ENCODE measurements at places on chromosomes 11 and 22.

DNA sequence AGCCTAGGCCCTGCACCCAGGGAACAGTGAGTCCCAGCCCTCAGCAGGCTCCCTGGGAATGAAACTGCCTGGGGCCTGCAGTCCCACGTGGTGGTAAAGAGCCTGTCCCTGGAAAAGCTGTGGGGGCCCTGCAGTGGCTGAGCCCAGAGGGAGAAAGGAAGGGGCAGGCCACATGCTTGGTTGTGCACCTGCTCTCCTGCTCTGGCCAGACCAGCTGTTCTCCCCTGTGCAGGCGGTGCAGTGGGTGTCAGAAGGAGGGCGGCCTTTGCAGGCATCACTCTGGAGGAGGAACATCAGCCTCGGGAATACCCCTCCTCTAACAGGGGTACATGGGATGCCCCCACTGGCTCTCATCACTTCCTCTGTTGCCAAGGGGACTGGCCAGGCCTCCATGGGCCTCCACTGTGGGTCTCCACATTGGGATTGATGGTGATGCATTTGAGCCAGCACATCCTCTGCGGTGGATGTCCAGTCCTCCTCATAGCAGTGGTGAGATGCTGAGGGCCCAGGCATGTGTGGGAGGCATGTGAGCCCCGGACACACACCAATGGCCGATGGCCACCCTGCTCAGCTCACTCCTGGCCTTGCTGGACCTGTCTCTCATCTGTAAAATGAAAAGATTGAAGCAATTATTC lies 690.4 kb downstream of the BRD1 start:
- DNase-seq, result no peak

DNA sequence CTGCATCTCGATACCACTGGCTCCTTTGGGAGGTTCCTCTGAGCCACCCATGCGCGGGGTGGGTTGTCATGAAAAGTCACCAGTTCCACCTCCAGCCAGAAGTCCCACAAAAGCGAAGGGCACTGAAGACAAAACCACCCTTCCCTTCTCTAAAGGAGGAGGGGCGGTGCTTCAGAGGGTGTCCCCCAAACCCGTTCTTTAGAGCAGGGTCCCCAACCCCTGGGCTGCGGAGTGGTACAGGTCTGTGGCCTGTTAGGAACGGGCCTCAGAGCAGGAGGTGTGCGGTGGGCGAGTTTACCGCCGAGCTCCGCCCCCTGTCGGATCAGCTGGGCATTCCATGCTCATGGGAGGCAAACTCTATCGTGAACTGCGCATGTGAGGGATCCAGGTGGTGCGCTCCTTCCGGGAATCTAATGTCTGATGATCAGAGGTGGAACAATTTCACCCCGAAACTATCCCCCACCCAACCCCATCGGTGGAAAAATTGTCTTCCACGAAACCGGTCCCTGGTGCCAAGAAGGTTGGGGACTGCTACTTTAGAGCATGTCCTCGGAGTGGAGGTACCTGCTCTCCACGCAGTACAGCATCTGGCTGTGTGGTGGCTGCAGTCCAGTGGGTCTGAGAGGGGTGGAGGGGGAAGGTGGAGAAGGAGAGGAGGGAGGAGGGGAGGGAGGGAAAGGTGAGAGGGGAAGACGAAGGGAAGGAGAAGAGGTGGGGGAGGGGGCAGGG lies 72.9 kb upstream of the SEPTIN5 start:
- DNase-seq, result no peak

DNA sequence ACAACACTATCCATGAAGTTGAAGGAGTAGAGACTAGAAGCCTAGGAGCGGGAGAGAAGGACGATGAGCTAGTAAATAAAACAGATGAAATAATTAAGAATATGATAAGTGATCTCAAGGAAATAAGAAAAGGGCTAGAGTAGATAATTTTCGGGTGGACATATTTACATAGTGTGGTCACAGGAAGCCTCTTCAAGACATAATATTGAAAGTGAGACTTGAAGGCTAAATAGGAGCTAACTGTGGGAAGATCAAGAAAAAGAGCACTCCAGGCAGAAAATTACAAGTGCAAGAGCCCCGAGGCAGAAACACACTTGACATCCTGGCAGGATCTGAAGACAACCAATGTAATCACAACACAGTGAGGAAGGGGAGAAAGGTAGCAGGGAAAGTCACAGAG lies 11.9 kb upstream of the PPFIBP2 start:
- DNase-seq, result no peak

DNA sequence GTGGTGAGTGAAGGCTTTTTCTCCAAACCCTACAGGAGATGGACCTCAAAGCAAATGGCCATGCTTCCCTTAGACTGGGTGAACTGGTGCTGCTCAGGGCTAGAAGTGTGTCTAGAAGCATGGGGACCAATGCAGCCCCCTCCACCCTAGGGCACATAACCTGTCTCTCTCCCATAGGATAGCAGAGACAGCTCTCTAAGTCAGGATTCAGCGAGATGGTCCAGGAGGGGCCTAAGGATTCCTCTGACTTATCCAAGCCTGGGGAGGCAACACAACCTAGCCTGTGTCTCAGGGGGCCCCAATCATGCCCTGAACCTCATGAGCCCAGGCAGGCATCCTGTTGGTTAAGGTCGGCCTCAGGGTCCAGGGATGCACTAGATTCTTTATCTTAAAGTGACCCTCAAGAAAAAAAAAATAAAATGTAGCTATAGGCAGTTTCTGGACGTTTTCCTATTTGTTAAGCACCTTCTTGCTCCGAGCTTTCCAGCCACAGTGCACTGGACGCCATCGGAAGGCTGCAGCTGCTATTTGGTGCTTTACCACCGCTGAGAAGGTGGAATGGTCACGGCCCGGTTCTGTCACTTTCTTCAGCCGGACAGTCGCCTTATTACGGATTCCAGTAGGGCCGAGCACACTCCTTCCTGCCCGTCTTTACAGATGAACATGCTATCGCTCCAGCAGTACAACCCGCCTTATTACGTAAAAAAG lies 5.0 kb upstream of the CCND1 start:
- DNase-seq, result no peak

DNA sequence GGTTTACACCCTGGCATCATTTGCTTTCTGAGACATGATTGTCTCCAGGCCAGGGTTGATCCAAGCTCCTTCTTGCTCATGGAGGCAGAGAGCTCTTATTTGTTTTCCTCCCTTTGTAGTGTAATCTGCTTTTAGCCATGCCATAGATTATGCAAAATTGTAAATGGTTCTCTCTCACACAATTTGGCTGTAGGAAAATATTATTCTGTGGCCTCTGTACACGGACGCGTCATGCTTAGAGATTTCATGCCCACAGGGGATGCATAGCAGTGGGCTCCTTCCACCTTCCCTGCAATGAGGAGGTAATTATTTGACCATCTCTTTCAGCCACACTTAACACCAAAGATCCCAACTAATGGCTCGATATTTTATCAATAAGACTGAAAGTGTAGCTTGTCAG lies 37.7 kb upstream of the GNAZ start:
- no peak for DNase-seq

DNA sequence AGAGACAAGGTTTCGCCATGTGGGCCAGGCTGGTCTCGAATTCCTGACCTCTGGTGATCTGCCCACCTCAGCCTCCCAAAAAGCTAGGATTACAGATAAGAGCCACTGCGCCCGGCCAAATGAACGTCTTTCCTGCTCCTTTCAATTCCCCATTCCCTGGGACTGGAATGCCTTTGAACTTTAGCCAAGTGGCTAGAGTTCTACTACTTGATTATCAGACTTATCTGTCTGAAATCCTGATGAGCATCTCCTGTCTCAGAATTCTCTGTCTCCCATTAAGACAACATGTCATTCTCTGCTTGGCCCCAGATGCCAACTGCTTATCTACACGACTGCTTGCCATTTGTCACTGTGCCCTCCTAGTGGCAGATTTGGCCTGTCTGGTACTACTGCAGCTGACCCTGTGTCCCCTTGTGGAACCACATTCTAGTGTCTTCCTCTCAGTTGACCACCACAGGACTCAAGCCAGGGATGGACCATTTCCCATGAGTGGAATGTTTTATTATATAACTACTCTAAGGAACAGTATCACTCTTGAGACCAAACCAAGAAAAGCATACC lies 33.1 kb upstream of the IPO7 start:
- DNase-seq, result no peak

- peak; percentile 8 for DNase-seq
These were observed 52.2 kb downstream of the ANO5 start for GRCh38 chr11:22244986-22245592.

- no peak for DNase-seq
These were observed 42.7 kb upstream of the FAM181B start for GRCh38 chr11:82776377-82776776.

- no peak for DNase-seq
These were observed 1247.9 kb downstream of the JRKL start for GRCh38 chr11:97637701-97638100.

DNA sequence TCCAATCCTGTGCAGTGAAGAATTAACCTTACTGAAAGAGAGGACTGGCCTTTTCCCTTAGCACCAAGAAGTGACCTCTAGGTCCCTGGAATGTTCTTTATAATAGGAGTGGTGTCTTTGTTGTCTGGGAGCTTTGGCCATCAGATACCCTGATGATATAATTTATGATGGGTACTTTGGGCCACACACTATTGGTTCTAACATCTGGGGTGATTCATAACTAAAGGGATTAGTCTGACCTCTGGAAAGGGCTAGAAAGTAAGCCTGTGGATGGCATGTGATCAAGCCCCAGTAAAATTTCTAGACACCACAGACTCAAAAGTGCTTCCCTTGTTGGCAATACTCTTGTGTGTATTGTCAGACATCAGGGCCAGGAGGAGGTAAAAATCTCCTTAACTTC lies 891.2 kb downstream of the KCNA4 start:
- no peak for DNase-seq

DNA sequence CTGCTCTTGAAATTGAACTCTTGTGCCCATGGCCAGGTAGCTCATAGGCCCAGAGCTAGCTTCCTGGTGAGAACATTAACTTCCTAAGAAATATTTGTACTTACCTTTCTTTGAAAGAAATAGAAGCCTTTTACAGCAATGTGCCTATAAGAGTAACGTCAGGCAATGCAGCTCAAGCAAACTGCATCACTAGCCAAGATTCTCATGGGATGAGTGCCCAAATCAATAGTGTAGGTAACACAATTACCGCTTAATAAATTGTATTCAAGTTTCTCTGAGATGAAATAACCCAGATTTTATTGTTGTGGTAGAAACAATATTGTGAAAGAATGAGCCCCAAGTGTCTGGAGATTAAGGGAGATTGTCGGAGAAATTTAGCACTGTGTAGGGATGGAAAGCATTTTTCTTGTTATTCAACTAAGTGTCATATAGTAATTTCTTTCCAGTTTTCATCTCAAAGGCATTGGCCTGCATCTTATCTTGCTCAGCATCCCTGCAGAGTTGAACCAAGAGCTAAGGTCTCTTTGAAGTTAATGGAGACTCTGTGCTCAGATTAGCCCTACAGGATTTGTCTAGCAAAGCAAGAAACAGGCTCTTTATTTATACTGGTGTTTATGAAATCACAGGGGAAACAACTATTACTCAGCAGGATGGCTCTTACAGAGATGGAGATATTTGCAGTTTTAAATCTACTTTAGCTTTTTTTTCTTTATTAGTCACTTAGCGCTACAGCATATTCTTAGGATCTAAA lies 321.0 kb upstream of the PDGFD start:
- DNase-seq, result no peak

DNA sequence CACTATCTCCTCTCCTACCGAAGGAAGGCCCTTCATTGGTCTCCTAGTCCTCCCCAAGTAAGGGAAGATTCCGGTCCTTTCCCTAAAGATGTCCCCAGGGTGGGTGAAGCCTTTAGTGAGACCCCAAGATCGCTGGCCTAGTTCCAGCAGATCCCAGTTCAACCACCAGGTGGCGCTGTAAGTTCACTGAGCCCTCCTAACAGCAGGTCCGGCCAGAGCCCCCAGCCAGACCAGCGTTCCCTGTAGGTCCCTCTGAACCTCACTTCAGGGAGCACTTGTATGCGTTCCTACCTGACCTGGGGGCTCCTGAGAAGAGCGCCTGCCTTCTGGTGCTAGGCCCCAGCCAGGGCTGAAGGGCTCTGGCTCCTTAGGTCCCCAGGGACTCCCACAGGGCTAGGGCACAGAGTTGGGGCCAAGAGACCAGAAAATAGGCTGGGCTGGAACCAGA lies 38.1 kb downstream of the LMO1 start:
- DNase-seq, result peak; percentile 56

DNA sequence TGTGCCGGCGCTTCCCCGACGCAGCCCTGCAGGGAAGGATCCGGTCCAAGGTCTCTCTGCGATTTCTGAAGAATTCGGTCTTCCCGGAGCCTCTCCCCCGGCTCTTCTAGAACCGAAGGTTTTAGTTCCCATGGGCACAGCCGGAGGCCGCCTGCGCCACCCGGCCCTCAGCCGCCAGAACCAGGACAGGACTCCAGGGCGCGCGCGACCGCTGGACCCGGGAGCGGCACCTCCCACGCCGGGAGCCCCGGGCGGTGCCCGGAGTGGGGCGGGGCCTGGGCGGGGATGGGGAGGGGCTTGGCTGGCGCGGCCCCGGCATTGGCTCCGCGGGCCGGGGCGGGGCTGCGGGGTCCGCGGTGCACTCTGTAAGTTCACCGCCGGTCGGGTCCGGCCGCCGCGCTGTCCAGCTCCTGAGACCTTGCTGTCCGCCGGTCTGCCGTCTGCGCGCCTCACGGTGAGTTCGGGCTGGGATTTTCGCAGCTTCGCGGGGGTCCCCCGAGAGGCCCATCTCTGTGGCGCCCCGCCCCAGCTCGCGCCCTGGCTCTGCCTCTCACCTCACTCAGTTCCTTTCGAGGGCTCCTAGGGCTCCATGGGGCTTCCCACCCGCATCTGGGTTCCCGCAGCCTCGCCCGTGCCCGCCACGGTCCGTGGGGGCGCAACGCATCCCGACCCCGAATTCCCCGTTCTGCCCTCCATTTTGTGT lies at the start of gene CDC42EP2:
CDC42EP2 (plus strand) TSS at position 366 of the 703 bp plus-strand sequence. CDS start 6,033 bp downstream, outside the sequence.
- peak; percentile 76 for DNase-seq

- no peak for DNase-seq
These were observed 475.4 kb upstream of the FAT3 start for GRCh38 chr11:91749251-91749650.

DNA sequence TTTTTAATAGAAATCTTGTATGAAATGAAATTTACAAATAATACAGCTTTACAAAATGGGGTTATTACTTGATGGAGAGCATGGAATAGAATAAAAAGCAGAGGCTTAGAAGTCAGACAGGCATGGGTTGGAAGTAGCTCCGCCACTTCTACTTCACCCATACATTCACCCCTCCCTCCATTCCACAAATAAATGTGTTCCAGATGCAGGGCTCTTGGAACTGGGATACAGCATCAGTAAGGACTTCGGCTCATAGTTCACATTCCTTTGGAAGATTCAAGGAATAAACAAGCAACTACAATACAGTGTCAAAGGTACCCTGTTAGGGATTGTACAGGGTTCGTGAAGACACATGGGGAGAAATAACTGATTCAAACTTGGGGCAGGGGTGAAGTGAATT lies 156.8 kb downstream of the WNT11 start:
- DNase-seq, result no peak

- DNase-seq, result no peak
These were observed 831.2 kb downstream of the METTL15 start for GRCh38 chr11:28939381-28939780.

GRCh38 chr22:29831186-29831921 lies 6.7 kb downstream of the ASCC2 start:
- no peak for DNase-seq

GRCh38 chr22:42699281-42699975 lies 21.2 kb downstream of the A4GALT start:
- DNase-seq, result no peak

- no peak for DNase-seq
These were observed 947.3 kb upstream of the TENM4 start for GRCh38 chr11:80388130-80388529.

GRCh38 chr11:27718863-27719545 lies 18.7 kb upstream of the BDNF start:
- no peak for DNase-seq

- no peak for DNase-seq
These were observed 144.1 kb upstream of the ARHGAP20 start for GRCh38 chr11:110856340-110856739.

GRCh38 chr22:18059991-18060390 lies 17.8 kb upstream of the PEX26 start:
- no peak for DNase-seq
